ENCODE measurements at places on chromosomes 7 and 10. TPM values are rescaled to one million over a fixed set of nuclear protein-coding genes. Genes with fewer than 3 reads are reported as not detected.

- DNase-seq, result no peak
- H3K4me3 ChIP-seq, result no peak overlapping the region
- peaks cover 46% of the 10 kb centered on the region for H3K4me1 ChIP-seq
- no peak overlapping the region for H3K27ac ChIP-seq
Observed at GRCh38 chr10:14060320-14061070, 270.2 kb downstream of the FRMD4A start.

DNA sequence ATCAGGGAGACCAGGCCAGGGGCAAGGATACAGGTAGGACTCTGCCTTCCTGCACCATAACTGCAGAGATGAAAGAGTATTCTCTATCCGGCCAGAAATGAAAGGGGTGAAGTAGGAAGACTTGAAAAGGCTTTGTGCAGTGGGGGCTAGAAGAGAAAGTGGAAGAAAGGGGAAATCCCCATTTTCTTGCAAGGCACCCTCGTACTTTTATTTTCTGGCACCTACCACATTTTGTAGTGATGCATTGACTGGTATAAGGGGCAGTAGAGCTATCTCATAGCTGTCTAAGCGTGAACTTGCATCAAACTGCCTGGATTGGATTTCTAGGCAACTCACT lies 752 bp upstream of the CAMK2G start:
- peaks cover 52% of the 10 kb centered on the region for H3K4me1 ChIP-seq
- peak overlapping the region; percentile 68 for H3K4me3 ChIP-seq
- H3K27me3 ChIP-seq, result no peaks in the 10 kb centered on the region
- H3K36me3 ChIP-seq, result peaks cover 10% of the 10 kb centered on the region

DNA sequence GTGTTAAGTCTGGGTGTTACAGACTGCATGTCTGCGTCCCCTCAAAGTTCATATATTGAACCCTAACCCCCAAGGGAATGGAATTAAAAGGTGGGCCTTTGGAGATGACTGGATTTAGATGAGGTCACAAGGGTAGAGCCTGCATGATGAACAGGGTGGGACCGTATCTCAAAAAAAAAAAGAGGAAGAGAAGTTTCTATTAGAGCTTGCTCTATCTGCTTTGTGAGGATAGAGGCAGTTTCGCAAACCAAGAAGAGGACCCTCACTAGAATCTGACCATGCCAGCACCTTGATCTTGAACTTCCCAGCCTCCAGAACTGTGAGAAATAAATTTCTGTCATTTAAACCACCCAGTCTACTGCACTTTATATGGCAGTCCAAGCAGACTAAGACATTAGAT lies 1.4 kb downstream of the KIN start:
- no peak overlapping the region for H3K4me3 ChIP-seq
- H3K4me1 ChIP-seq, result peaks cover 35% of the 10 kb centered on the region
- H3K27me3 ChIP-seq, result no peaks in the 10 kb centered on the region
- no peak for DNase-seq

GRCh38 chr10:85851325-85851724 lies 515.3 kb downstream of the GRID1 start:
- no peak overlapping the region for H3K4me3 ChIP-seq
- H3K36me3 ChIP-seq, result no peaks in the 10 kb centered on the region

CRHR2 gene
- total RNA-seq, result not detected

GRCh38 chr7:88772776-88773175 lies 13.3 kb downstream of the ZNF804B start:
- no peak overlapping the region for H3K27ac ChIP-seq
- no peak for DNase-seq
- H3K27me3 ChIP-seq, result peaks cover 2% of the 10 kb centered on the region
- no peak overlapping the region for H3K4me3 ChIP-seq

PURB gene
- 20.7 TPM for total RNA-seq

GRCh38 chr7:103857435-103857834 lies 132.0 kb downstream of the RELN start:
- H3K27ac ChIP-seq, result no peak overlapping the region
- H3K4me1 ChIP-seq, result no peaks in the 10 kb centered on the region
- no peak for DNase-seq
- H3K36me3 ChIP-seq, result no peaks in the 10 kb centered on the region
- peaks cover 5% of the 10 kb centered on the region for H3K27me3 ChIP-seq

GRCh38 chr7:16055263-16055976 lies 365.9 kb downstream of the CRPPA start:
- no peak for DNase-seq
- H3K27me3 ChIP-seq, result no peaks in the 10 kb centered on the region
- H3K27ac ChIP-seq, result no peak overlapping the region
- H3K4me3 ChIP-seq, result no peak overlapping the region
- H3K36me3 ChIP-seq, result no peaks in the 10 kb centered on the region
- peaks cover 5% of the 10 kb centered on the region for H3K4me1 ChIP-seq

DNA sequence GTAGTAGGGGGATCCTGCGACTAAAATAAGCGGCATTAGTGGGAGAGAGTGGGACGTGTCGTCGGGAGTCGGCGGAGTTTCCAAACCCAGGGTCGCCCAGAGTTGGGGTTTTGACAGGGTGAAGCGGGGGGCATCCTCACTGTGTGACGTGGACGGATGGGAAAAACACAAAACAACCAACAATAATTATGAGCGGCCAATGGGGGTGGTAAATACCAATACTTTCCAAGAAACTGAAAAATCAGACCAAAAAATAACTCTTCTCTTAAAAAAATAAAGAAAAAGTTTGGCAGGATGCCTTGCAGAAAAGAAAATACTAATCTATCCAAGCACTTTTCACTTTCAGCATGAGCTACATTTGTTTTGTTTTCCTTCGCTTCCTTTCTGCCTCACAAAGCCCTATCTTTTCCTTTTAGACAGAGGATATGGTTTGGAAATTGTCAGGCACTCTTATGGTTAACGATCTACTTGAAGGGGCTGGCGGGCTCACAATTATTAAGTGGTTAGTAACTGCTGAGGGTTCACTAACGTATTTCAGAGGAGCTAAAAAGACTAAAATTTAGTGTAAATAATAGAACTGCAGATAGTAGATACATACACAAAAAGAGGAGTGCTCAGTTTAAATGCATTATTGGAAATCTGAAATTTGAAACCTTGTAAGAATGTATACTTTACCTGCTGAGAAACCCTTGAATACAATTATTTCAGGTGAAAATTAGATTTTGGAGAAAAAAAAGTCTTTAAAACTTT lies 802 bp upstream of the CDK6 start:
- H3K4me1 ChIP-seq, result peaks cover 22% of the 10 kb centered on the region
- H3K27me3 ChIP-seq, result no peaks in the 10 kb centered on the region
- peak overlapping the region; percentile 97 for H3K27ac ChIP-seq
- H3K4me3 ChIP-seq, result peak overlapping the region; percentile 95
- no peak for DNase-seq

TRIL gene
- total RNA-seq, result 4.0 TPM

- H3K4me3 ChIP-seq, result no peak overlapping the region
- H3K27me3 ChIP-seq, result no peaks in the 10 kb centered on the region
- H3K4me1 ChIP-seq, result no peaks in the 10 kb centered on the region
- H3K27ac ChIP-seq, result no peak overlapping the region
- DNase-seq, result peak; percentile 79
- no peaks in the 10 kb centered on the region for H3K36me3 ChIP-seq
Observed at GRCh38 chr7:64102656-64103400, 57.6 kb downstream of the ZNF727 start.

DNA sequence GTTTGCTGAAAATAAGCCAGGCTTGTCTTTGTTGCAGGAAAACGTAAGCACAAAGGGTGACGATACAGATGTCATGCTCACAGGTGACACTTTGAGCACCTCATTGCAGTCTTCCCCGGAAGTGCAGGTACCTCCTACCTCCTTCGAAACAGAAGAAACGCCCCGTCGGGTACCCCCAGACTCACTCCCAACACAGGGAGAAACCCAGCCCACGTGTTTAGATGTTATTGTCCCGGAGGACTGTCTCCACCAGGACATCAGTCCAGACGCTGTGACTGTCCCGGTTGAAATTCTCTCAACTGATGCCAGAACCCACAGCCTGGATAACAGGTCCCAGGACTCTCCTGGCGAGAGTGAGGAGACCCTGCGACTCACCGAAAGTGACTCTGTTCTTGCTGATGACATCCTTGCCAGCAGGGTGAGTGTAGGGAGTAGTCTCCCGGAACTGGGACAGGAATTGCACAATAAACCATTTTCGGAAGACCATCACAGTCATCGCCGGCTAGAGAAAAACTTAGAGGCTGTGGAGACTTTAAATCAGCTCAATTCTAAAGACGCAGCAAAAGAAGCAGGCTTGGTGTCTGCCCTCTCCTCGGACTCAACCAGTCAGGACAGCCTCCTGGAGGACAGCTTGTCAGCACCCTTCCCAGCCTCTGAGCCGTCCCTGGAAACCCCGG lies 18.3 kb upstream of the BHLHA15 start:
- no peak overlapping the region for H3K27ac ChIP-seq
- H3K4me1 ChIP-seq, result peaks cover 7% of the 10 kb centered on the region
- no peak overlapping the region for H3K4me3 ChIP-seq
- no peak for DNase-seq

- peaks cover 47% of the 10 kb centered on the region for H3K4me1 ChIP-seq
- H3K36me3 ChIP-seq, result no peaks in the 10 kb centered on the region
- no peak overlapping the region for H3K4me3 ChIP-seq
- DNase-seq, result no peak
Observed at GRCh38 chr10:24897326-24897926, 55.0 kb downstream of the PRTFDC1 start.

TUBAL3 gene
- total RNA-seq, result not detected

GRCh38 chr10:58661336-58661735 lies 148.7 kb downstream of the BICC1 start:
- no peak for DNase-seq
- peak overlapping the region; percentile 78 for H3K27ac ChIP-seq
- no peak overlapping the region for H3K4me3 ChIP-seq
- H3K27me3 ChIP-seq, result no peaks in the 10 kb centered on the region

DNA sequence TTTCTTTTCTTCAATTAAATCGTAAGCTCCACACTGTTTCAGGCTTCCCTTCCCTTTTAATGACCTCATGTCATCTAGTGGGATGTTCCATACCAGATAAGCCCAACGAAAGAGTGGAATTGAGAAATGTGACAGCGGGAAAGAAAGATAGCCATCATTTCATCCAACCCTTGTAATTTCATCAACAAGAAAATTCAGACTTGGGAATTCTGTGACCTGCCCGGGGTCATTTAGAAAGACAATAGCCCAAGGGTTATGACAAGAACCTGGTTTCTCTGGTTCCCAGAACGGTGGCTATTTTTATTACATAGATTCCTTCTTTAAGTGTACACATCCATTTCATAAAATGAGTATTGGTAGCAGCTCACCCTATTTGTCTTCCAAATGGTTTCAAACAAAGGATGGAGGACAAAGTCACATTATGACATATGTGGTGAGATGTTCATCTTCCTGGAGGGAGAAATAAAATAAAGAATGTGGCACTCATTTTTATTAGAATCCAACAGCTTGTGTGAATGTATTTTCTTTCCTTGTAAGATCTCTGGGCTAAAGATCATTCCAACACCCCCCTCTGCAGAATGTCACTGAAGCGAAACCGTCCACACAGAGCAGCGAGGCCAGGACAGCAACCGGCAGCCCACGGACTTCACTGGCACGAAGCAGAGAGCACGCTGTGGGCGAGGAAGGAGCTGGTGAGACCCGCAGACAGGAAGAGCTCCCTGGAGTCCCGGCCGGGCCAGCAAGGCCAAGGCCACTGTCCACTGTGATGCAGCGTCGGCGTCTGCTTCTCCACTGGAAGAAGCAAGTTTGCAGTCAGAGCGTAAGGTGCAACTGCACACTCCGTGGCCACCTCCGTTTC lies 199.9 kb downstream of the KLF6 start:
- H3K4me1 ChIP-seq, result peaks cover 2% of the 10 kb centered on the region
- H3K36me3 ChIP-seq, result no peaks in the 10 kb centered on the region
- H3K27ac ChIP-seq, result no peak overlapping the region
- DNase-seq, result no peak
- H3K4me3 ChIP-seq, result no peak overlapping the region

Measured in osteocyte (in vitro differentiated cells).